ENCODE measurements at places on chromosomes 4 and X.

DNA sequence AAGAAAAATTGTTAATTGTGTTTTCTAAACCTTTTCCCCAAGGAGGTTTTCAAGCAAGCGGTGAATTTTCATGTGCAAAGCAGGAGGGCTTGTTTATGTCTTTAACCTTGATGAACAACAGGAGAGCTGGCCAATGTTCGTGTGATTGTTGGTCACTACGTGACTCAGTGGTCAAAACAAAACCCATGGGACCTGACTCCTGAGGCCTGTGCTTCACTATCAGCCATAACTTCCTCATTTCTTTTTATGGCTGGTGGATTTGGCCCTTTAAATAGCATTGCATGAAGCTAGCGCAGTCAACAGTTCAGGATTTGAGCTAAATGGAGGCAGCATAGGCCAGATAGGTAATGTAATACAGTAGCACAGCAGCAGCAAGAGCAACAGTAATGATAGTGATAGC lies 80.5 kb downstream of the MID1IP1 start:
- DNase-seq, result no peak

GRCh38 chr4:7944599-7945220 lies 5.0 kb upstream of the AFAP1 start:
- no peak for DNase-seq

GRCh38 chr4:181289198-181289597 lies 954.0 kb upstream of the TENM3 start:
- DNase-seq, result no peak

DNA sequence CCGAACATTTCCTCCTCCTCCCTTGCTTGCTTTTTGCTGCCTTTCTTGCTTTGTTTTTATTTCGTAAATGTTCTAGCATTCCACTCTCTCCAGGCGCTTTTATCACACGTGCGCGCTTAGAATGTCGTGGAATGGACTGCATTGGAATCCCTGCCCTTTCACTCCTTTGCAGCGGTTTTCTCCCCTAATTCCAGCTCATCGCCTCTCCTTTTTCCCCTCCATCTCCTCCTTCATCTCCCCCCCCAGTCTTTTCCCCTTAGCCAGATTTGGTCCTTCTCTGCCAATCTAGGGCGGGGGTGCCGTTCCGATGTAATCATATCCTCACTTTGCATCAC lies 579 bp downstream of the OGT start:
- no peak for DNase-seq

DNA sequence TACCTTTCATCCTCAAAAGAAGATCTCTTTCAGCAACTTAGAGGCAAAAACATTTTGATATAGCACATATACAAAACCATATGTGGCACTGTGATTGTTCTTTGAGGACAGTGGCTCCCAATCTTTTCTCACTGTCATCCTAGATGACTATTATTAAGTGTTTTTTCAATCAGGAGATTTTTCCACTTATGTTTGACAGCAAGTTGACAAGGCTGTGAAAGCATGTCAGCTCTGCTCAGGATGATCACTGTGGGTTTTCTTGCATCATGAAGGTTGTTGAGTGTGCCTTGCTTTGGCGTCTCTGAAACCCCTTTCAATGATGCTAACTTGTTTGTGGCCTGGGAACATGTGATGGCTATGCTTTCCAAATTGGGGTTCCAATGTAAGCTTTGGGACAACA lies 20.2 kb upstream of the NSUN7 start:
- no peak for DNase-seq

- DNase-seq, result no peak
These were observed 80.6 kb downstream of the FBXW7 start for GRCh38 chr4:152455311-152455710.

- DNase-seq, result no peak
These were observed 1.4 kb downstream of the ZFX start for GRCh38 chrX:24150898-24151297.

- DNase-seq, result no peak
These were observed 42.4 kb upstream of the NOCT start for GRCh38 chr4:138972956-138973801.

GRCh38 chr4:16416601-16417000 lies 190.3 kb upstream of the TAPT1 start:
- no peak for DNase-seq

DNA sequence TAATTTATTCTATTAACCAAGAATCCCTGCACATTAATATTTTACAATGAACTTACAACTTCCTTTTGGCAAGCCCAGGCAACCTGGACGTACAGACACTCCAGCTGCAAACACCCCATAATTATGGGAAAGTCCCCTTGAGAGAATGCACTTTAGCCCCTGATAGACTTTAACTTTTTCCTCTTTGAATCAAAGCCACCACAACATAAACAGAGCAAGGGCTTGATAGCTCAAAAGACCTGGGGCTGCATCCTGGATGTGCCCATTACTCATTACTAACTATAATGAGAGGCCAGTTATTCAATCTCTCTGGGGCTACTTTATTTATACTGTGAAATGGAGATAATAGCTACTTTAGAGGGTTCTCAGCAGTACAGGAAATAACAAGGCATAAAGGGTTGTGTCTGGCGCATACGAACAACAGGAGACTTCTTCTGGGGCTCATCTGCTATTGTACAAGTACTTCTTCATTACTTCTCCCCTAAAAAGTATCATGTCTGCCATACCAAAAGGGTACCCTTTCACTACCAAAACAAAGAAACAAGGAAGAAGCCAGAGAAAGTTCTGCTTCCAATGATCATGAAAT lies 54.9 kb downstream of the CASK start:
- DNase-seq, result no peak

- DNase-seq, result no peak
These were observed 42.1 kb downstream of the AFF1 start for GRCh38 chr4:86976801-86977485.

- DNase-seq, result no peak
These were observed 165.4 kb upstream of the LDB2 start for GRCh38 chr4:17063888-17064287.

GRCh38 chr4:22676063-22676462 lies 16.7 kb upstream of the GBA3 start:
- no peak for DNase-seq

- no peak for DNase-seq
These were observed 551.5 kb upstream of the ZFP42 start for GRCh38 chr4:187444061-187444460.

DNA sequence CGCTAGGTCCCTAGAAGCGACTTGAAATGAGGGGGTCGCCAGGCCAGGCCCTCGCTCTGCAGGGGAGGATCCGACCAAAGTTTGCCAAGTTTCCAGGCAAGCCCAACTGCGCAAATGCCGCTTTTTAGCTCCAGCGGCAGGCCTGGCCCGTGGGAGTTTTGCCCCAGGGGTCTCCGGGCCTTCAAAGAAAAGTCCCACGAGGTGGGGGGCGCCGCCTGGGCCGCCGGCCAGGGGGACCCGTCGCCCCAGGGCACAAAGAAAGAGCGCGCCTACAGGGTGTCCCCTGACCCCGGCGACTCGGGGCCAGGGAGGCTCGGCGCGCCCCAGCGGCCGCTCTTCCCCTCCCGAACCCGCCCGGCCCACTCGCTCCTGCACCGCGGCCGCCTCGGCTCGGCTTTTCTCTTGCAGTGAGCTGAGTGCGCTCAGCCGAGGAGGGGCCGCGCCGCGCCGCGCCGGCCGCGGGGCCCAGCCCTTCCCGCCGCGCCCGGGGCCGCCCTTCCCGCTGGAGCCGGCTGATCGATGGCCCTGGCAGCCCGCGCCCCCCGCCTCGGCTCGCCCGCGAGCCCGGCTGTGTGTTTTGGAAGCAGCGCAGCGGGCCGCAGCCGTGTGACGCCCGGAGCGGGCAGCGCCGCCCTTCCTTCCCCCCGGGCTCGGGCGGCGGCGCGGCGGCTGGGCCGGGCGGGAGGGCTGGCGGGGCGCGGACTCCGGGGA lies 754 bp upstream of the KLF3 start:
- DNase-seq, result peak; percentile 45

GRCh38 chr4:15162465-15163283 lies 160.4 kb downstream of the CPEB2 start:
- DNase-seq, result no peak

GRCh38 chr4:57148831-57149505 lies 38.8 kb upstream of the IGFBP7 start:
- no peak for DNase-seq

- DNase-seq, result peak; percentile 34
These were observed 40.8 kb downstream of the C4orf46 start for GRCh38 chr4:158630893-158631292.

DNA sequence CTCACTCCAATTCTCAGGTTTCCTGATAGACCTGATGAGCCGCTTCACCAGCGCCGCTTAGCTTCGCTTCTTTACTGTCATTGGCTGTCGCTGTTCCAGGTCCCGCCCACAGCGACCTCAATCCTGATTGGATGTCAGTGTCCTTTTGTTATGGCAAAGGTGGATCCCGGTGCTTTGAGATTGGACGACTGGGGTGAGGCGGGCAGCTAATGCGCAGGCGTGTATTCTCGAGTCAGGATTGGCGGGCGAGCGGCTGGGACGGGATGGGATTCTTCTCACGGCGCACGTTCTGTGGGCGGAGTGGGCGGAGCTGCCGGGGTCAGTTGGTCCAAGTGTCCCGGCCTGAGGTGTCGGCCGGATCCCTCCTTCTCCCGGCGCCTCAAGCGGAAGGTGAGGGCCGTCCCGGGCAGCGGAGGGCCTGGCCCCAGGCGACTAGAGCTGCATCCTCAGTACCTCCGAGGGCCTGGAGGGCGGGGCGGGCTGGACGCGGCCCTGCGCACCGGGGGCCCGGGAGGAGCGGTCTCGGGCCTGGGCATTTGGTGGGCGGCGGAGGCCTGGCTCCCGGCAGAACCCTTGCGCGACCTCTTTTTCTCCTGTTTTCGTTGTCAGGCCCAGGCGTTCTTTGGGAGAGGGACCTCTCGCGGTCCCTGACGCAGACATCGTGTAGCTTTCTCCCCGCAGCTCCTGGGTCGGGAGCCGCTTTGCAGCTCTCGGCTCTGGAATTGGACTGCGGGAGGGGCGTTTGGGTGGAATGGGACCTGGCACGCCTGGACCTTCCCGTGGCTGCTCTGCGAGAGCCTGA lies at the start of gene SCOC:
Gene SCOC (plus strand): TSS at position 319 of the 802 bp plus-strand sequence. CDS start 5,525 bp downstream, outside the sequence.
- peak; percentile 100 for DNase-seq

GRCh38 chrX:109485470-109486340 lies 3.8 kb upstream of the GUCY2F start:
- peak; percentile 64 for DNase-seq

DNA sequence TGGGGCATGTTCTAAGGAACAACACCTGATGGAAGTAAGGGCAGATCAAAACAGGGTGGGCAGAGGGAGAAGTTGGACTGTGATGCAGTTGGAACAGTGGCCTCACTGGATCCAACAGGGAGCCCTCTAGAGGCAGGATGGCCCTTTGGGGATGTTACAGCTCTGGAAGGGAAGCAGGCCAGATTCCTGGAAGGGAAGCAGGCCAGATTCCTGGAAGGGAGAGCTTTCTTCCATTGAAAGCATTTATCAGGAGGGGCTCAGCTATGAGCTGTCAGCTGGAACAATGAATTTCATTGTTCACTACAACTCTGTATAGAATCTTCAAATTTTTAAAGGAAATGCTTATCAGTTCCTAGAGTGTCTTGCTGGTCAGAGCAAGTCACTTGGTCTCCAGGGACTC lies 17.7 kb downstream of the IL15 start:
- peak; percentile 54 for DNase-seq

DNA sequence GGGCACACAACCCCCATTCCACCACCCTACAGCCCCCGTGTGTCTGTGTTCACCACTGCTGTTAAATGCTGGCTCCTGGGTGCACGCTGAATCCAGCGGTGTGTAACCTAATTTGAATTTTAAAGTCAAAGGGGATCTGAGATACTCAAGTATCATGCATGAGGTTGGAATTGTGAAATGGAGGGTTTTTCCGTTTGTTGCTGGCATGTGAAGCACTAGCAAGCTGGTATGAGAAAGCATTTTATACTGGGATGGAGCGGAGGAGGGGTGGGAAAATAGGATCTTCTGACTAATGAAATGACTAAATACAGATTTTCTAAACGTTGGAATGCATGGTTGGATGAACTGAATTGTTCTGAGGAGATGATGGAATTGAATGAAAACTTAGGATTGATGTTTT lies 36.9 kb upstream of the FAT1 start:
- no peak for DNase-seq

DNA sequence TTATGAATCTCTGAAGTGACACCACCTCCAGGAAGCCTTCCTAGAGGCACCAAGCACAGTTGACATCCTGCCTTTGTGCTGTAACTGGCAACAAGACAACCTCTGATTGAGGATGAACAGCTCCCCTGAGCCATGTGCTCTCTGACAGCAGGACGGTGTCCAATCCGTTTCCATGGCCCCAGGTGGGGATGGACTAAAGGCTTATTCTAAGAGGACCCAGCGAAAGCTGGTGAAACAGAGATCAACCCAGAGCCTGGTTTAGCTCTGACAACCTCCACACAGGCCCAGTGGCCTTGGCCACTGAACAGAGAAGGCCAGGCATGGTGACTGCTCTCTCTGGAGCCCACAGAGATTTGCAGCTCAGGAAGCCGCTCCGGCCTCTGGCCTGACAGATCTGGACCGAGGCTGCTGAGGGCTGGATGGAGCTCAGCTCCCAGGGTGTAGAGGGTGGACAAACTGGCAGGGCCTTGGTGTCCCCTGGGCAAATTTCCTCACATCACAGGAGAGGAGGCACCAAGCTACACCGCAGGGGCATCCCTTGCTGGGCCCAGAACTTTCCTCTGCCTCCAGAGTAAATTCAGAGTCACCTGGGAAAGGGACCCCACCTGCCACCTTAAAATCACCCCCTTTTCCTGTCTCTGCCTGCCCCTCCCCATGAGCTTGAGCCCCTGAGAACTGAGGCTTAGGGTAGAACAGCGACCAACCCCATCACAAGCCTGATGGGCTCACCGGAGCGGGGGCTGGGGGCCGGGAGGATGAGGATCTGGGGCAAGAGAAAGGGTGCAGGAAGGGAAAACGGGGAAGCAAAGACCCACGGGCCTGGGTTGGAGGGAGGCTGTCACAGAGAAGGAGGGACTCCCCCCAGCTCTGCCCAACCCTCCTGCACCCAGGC lies 40.2 kb downstream of the HMX1 start:
- DNase-seq, result peak; percentile 9

DNA sequence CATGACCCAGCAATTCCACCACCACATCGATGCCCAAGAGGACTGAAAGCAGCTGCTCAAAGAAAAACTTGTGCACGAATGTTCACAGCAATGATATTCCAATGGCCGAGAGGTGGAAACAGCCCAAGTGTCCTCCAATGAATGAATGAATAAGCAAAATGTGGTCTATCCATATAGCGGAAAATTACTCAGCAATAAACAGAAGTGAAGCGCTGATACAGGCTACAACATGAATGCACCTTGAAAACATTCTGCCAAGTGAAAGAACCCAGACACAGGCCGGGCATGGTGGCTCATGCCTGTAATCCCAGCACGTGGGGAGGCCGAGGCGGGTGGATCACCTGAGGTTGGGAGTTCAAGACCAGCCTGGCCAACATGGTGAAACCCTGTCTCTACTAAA lies 5.2 kb upstream of the SLC2A9 start:
- DNase-seq, result no peak

Data from colonic mucosa (tissue), 4 donors.